Stimulated activated CD8-positive, alpha-beta memory T cell treated with anti-CD3 and anti-CD28 coated beads, Interleukin-7, amount 100 ng/mL, for 48 hours (primary cell): ENCODE measurements at places on chromosomes 7 and 10.
A peak's percentile ranks its signal among the peaks of the same experiment; 100 is the strongest.

- DNase-seq, result no peak
Observed at GRCh38 chr10:97714401-97715258, 1.1 kb downstream of the MARVELD1 start.

DNA sequence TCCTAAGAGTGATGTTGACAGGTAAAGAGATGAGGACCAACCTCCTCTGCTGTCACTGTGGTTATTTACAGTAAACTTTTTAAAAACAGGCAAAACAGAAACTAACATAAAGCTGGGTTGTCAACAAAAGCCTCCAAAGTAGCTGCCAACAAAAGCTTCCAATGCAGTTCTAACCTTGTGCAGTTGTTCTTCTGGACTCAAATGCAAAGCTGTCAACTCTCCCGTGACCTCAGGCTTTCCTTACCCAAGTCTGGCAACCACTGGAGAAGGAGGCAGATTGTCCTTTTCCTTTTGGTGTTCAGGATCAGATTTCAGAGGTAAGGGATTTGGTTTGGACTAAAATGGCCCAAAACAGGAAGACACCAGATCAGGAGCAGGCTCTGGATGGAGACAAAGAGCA is 63.1 kb downstream of the DLG5 start:
- DNase-seq, result no peak

DNA sequence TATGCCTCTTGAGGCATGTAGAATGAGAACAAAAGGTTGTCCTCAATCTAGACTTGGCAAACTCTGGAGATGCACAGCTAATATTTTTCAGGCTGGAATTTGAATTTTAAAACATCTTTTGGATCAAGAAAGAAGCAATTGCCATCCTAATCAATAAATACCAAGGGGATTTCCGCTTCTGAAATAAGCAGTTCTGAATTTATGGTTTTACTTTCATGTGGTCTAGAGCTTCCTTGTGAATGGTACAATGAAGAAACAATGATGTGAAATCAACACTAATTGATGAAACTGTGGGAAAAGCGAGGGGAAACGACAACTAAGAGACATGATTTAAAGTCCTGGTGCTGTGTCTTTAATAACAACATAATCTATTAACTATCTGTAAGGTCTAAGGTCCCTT is 1202.7 kb downstream of the SORCS3 start:
- DNase-seq, result no peak

- DNase-seq, result no peak
Observed at GRCh38 chr10:128286762-128287500, 160.7 kb upstream of the MKI67 start.

DNA sequence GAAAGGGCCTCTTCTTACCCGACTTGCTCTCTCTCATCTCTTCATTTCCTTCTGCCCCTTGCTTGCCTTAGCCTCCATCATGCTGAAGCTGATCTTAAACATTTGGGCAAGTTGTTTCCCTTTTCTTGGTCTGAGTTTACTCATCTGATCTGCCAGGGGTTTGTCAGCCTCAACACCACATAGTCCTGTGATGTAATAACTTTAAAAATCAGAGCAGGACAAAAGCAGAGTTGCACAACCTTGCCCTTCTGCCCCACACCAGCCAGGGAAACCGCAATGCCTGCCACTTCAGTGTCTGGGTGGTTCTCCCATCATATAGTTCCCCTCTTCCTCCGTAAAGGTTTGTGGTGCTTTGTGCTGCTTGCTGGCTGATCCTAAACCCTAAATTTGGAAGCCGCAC is 9.9 kb upstream of the LIPM start:
- DNase-seq, result no peak

DNA sequence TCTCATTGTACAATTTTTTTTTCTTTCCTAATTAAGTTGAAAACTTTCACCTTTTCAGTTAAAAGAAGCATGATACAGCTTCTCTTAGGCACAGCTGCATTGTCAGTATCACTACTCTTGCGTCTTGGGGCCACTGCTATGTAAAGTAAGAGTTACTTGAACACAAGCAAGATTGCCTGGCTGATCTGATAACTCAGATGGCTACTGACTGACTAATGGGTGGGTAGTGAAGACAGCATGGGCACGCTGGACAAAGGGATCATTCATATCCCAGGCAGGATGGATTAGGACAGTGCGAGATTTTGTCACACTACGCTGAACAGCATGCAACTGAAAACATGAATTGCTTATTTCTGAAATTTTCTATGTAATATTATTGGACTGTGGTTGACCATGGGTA is 11.6 kb upstream of the ADAMTS14 start:
- DNase-seq, result no peak

DNA sequence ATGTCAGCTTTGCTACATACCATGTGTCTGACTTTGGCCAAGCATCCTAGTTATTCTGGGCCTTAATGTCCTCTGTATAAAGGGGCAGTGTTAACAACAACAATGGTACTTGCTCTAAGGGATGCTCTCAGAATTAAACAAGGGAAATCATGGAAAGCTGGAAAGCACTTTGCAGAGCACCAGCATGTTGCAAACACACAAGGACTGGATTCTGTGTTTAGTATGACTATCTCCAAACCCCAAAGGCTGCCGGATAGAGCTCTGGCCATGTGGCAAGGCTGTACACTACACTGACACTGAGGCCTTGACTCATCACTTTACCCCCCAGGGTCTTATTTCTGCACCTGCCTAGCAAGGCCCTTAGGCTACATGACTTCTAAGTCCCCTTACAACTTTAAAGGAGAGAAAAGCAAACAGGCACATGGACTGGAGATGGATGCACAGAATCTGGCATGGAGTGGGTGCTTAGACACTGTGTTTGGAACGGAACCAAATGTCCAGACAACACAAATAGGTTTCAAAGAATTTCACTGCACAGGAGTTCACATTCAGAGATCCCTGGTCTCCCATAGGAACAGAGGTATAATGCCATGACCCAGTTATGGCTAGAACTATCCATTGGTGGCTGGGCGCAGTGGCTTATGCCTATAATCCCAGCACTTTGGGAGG is 74.6 kb downstream of the FAM13C start:
- no peak for DNase-seq

GRCh38 chr7:30988351-30989005 is 24.7 kb downstream of the GHRHR start:
- DNase-seq, result no peak

DNA sequence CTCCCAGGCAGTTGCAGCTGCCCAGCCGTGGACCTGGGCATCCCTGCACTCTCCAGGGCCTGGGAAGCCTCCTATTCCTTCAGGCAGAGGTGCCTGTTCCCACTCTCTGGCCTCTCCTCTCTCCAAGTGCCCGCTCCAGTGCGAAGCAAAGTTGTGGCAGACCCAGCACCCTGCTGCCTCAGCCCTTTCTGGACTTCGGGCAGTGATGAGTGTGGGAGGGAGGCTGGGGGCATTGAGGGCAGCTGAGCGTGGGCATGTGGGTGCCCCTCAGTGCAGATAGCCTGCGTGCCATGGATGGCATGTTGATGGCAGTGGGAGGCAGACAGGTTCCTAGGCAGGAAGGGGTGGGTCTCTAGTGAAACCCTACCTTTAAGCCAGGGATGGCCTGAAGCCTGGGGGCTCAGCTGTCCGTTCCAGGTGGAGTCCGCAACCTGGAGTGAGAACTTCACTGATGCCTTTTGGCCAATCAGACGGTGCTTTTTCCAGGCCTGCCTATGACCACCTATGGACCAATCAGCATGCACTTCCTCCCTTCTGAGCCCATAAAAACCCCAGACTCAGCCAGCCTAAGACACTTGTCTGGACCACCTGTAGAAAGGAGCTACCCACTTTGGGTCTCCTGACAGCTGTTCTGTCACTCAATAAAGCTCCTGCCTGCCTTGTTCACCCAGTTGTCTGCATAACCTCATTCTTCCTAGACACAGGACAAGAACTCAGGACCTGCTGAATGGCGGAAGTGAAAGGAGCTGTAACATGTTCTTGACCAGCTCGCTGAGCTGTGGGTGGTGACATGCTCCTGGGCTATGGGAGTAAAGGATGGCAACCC is 26.1 kb downstream of the SVIL start:
- DNase-seq, result no peak

GRCh38 chr7:98531717-98532116 is 85.4 kb upstream of the NPTX2 start:
- DNase-seq, result no peak

GRCh38 chr7:67900456-67900855 is 903.8 kb downstream of the TYW1 start:
- no peak for DNase-seq

GRCh38 chr10:121405549-121405948 is 192.7 kb downstream of the FGFR2 start:
- DNase-seq, result no peak

GRCh38 chr10:61100887-61101286 is 156.9 kb upstream of the RHOBTB1 start:
- DNase-seq, result no peak

GRCh38 chr10:22505911-22506685 is 160.8 kb downstream of the SPAG6 start:
- peak; percentile 45 for DNase-seq

DNA sequence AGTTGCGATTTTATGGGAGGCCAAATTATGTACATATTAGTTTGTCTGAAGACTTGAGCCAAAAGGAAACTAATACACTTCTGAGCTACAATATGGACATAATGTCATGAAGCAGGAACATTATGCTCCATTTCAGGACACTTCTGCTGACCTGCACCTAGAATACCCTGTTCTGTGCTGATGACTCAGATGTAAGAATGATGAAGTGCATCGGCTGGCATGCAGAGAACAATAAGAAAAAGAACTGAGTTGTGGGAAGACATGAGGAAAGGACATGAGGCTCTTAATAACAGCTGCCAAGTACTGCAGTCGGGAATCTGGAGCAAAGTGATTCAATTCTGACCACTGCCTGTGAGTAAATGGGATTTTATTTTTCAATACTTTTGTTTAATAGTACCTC is 192.9 kb upstream of the VSTM2A start:
- no peak for DNase-seq

GRCh38 chr10:86285136-86285790 is 81.3 kb downstream of the GRID1 start:
- DNase-seq, result no peak

- no peak for DNase-seq
Observed at GRCh38 chr10:72906446-72906845, 12.9 kb downstream of the OIT3 start.

DNA sequence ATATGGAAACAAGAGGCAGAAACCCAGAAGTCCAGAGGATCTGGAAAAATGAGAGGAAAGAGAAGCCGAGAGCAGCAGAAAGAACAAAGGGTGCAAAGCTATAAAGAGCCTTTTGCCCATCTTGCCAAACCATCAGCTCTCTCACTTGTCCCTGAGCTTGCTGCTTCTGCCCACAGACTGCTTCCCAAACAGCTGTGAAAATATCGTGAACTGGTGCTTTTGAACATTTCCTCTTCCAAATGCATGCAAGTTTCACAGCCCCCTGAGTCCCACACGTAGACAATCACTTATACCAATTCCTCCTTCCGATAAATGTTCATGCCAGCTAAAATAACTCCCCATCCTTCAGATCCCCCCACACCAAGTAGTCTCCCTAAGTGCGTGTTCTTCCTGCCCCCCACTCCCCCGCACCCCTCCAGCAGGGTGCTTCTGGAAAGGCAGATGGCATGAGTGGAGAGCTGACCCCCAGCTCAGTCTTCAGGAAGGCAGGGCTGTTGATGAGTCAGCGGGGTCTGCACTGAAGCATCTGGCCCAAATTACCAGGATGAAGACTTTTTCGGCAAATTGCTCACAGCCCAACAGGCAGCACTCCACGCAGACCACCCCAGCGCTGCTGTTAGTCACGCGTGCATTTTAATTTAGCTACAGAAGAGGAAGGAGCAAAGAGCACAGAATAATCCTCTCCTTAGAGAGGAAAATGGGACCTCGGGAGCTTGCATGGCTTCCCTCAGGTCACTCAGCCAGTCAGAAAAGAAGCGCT is 76.1 kb upstream of the KCNMA1 start:
- DNase-seq, result no peak

GRCh38 chr10:84179059-84179710 is 5.6 kb downstream of the GPR15LG start:
- no peak for DNase-seq

DNA sequence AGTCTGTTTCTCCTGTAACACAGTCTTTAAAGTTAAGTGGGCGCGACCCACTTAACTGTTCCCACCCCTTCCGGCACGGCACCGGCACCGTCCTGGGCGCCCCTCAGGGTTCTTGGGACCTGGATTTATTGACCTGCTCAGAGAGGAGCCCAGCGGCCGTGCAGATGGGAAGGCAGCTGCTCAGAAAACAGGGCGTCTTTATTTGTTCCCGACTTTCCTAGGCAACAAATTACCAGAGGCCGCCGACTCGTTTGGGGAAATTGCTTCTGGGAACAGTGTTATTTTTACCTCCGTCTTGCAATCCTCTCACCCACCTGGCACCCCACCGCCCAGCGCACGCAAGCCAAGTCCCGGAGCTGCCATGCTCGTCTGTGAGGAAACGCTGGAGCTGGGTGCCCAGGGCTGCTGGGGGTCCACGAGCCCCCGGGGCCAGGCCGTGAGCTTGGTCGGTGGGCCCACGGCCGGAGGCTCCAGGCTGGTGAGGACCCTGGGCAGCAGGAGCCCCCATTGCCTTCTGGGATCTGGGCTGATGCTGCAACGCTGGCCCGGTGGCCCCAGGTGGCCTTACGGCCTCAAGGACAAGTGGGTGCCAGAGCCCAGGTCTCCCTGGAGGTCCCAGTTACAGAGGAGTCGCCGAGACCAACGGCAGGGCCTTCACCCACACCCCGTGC is 14.9 kb upstream of the ADGRA1 start:
- DNase-seq, result no peak

DNA sequence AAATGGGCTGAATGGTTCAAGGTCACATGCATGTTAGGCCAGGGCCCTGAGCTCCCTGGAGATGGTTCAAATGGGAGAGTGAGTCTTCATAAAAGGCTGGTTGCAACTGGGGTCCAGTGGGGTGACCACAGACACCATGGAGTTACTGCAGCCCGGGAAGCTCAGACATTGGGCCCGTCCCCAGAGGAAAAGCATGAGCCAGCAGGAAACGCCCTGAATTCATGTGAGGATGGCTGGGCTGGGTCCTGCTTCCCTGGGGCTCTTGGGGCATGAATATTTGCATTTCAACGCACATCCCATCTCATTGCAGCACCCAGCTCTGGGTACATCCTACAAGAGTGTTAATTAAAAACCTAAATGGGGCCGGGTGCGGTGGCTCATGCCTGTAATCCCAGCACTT is 549.0 kb downstream of the TCERG1L start:
- DNase-seq, result no peak

DNA sequence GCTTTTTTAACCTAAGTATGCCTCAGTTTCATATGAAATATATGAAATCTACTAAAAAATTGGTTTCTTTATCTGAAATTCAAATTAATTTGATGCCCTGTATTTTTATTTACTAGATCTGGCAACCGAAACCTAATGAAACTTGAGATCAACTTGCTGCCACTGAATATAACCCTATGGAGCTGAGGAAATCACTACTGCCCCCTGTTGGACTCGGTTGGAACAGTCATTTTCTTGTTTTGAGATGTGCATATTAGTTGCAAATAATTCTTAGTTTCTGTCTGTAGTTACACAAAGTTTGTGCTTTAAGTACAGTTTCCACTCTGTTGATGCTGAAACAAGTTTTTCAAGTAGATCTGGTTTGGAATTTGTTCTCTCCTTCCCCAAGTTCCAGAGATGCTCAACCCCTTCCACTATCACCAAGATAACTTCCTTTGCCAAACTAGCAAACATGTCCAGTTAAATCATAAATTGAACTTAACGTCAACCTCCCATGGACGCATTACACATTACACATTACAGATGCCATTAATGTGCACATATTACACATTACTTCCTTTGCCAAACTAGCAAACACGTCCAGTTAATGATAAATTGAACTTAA is 22.2 kb upstream of the EXOC4 start:
- DNase-seq, result peak; percentile 16

GRCh38 chr10:84292502-84292901 is 35.9 kb upstream of the CCSER2 start:
- no peak for DNase-seq
